ENCODE measurements at places on chromosomes 6 and 20.

GRCh38 chr6:167394339-167394738, 69.5 kb downstream of the TTLL2 start:
- no peak for DNase-seq

GRCh38 chr20:4180356-4180755, 165.0 kb upstream of the RNF24 start:
- DNase-seq = no peak

GRCh38 chr6:149830731-149831307, 33.3 kb downstream of the LRP11 start:
- no peak for DNase-seq

DNA sequence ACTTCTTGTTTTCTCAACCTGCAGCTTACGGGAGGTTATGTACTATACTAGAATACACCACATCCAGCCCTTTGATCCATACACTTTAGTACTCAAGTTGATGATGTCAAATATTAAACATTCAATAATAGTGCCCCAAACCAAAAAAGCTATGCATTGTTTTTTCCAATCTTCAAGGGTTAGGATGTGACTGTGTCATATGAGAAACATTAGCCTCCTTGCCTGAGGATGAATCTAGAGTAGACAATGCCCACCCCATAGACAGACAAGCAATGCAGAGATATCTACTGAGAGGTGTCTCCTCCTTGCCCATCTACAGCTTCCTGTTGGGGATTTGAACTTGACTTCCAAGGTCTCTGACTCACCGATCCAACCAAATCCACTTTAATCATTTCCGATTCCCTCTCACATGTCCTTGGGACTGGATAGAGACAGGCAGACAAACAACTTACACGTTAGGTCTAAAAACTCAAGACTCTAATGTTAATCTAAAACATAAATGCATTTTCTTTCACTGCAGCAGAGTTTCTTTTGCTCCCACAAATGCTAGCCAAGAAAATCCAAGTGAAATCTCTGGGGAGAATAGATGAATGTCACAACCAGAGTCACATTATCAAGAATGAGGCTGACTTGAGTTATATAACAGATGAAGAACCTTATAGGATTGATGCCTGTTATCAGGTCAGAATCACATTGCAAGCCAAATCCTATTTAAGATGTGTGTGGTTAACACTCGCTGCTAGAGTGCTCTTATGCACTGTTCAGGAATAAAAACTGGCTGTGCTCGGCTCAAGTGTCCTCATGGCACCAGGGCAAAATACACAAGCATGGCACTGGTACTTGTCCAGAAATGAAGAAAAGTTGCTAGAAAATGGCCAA, 75.5 kb upstream of the TNFAIP3 start:
- DNase-seq = no peak

DNA sequence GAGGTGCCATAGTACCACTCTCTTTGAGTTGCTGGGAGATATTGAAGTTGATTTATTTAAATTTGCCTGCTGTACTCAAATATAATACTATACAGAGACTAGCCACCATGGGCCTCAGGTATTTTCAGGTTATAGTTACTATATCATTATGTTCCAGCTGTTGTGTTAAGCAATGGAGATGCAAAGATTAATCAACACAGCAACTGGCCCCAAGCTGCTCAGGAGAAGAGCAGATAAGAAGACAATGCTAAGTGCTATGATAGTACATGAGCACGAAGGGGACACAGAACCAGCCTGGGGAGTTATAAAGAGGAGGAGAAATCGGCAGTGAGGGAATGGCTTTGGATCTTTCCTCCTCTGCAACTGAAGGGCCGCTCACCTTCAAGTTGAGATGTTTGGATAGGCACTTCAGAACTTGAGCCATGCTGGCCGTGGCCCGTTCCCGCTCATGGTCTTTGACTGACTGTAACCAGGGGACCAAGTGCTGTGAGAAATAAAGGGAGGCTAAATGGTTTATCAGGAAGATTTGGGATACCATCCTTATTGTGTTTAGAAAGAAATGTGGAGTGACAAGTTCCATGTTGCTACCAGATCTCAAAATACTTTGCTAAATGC, 24.3 kb upstream of the RPN2 start:
- no peak for DNase-seq

DNA sequence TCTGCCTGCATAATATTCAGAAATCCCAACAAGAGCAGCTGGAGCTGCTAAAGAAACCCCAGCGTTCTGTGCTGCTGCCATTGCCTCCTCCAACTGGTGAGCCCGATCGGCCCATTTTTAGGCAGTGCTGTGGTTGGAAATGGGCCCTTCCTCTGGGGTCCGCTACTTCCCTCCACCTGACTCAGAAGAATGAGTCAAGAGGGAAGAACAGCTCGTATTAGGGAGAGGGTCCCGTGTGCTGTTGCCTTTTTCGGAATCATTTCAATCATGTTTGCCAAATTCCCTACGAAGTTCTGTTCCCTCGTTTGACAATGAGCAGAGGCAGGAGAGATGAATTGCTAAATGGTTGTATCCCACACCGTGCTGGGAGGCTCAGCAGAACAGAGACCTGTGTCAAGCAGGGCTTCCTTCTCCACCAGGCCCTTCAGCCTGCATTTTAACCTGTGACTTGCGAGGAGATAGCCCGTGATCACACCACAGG, 38.4 kb downstream of the THBS2 start:
- DNase-seq = no peak

GRCh38 chr6:114830515-114830914, 487.7 kb upstream of the HS3ST5 start:
- DNase-seq = no peak

GRCh38 chr20:35690265-35690664, 8.9 kb downstream of the NFS1 start:
- DNase-seq = no peak

- DNase-seq = no peak
These were observed 45.3 kb upstream of the ZNF184 start for GRCh38 chr6:27517928-27518787.
